Head of caudate nucleus (tissue), 42 donors: ENCODE measurements at places on chromosomes 6 and 20.

DNA sequence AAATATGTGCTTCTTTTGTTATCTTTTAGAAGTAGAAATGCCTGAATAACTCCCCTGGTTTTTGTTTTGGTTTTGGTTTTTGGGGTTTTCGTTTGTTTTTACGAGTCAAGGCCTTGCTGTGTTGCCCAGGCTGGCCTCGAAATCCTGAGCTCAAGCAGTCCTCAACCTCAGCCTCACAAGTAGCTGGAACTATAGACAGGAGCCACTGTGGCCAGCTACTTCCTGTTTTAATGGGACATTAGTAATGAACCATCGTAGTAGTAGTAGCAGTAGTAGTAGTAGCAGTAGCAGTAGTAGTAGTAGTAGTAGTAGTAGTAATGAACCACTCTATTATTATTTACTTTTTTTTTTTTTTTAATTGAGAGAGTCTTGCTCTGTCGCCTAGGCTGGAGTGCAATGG, 66.0 kb downstream of the UBR2 start:
- no peak for DNase-seq

- peak; percentile 38 for DNase-seq
These were observed 120.8 kb downstream of the OR2B2 start for GRCh38 chr6:27791182-27791943.

DNA sequence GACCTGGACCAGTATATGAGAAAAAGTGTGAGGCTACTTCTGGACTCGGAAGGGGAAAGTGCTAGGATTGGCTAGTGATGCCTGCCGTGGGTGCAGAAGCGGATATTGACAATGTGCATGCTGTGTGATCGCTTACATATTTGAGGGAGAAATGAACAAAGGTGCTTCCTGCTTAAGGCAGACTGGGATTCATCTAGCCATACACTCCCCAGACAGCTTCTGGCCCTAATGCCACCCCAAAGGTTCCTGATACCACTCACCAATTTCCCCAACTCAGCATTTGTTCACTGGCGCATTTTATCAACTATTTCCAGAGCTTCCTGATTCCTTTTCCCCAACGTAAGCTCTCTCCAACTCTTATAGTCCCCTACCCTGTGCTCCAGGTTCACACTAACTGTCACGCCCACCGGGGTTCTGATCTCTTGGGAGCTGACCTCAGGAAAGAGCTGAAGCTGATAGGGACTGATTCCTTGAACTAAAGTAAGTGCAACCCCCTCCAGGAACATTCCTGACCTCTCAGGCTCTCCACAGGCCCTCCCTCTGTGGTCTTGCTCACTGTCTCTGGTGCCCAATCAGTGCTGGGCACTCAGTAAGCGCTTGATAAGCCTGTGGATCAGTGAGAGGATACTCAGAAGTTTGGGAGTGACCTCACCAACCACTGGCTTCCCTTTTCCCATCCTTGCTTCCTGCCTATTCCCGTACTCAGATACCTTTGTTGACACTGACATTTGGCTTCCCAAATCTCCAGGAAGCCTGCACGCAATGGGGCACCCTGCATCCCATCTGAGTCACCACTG, 73.3 kb downstream of the MRPL14 start:
- DNase-seq: no peak

- DNase-seq: no peak
These were observed 374.3 kb upstream of the SOX4 start for GRCh38 chr6:21219241-21219640.

DNA sequence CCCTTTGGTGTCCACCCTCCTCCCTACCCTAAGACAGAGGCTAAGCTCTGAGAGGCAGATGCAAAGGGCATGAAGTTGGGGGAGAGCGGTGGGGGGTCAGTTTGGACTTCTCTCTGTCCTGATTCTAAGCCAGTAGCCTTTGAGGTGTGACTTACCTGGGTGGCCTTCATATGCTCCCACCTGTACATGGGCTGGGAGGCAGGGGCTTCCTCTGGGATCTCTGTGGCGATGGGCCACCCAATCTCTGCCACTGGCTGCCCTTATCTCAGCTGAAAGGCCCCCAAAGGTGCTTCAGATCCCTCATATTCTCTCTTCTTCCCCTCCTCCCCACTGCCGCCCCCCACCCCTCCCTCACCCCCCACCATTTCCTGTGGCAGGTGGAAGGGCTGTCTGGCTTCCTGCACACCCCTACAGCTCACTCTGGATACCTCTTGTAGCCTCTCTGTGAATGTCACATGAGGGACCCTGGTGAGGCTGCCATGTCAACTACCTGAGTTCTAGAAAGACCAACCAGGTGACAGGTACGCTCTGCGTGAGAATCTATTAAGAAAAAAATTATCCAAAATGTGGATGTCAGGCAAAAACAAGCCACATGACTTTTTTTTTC, 34.0 kb downstream of the PNLDC1 start:
- DNase-seq: no peak

GRCh38 chr6:89589297-89590025, 49.1 kb downstream of the LYRM2 start:
- DNase-seq: no peak

GRCh38 chr6:52155791-52156576, 30.2 kb upstream of the IL17A start:
- no peak for DNase-seq

DNA sequence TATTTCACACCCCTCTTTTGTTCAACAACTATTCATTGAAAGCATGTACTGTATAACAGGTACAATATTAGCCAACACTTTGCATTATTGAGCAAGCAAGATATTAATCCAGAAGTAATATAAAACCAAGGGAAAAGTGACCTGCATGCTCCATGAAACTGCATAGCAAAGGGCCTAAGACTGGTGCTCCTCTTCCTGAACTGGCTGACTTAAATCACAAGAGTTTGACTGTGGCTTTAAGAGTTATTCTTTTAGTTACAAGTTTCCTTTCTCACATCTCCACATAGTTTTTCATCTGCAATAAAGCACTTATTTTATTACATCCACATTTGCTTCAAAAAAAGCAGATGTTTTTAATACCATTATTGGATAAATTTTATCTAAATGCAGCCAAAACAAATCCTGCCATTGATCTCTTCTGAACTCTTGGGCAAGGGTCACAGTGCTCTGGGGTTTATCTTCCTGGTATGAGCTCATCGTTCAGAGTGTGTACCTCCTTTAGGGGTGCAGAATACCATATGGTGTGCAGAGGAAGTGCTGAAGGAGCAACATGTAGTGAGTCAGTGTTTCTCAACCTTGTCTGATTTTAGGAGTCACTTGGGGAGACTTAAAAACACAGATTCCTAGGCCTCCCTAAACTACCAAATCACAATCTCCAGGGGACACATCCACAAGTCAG, 1225.9 kb upstream of the MAP3K7 start:
- no peak for DNase-seq

DNA sequence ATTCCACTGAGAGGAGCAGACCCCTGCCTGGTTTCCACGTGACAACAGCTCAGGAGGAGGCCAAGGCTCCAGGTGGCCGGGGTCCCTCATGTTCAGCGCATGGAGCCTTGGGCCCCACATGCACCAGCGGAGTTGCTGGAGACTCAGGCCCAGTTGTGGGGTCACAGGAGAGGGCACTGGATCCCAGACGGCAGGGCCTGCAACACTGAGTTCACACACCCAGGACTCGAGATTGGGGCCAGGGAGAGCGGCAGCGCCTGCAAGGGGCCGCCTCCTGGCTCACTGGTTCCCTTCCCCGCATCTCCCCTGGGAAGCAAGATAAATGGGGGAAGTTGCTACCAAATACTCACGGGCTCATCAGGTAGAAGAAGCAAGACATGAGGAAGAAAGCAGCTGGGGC, 348.1 kb downstream of the ZFAND3 start:
- no peak for DNase-seq

GRCh38 chr6:162862941-162863340, 135.2 kb downstream of the PACRG start:
- no peak for DNase-seq

- DNase-seq: no peak
These were observed 15.9 kb upstream of the TBC1D20 start for GRCh38 chr20:478010-478948.

- DNase-seq: no peak
These were observed 16.3 kb upstream of the TMEM14A start for GRCh38 chr6:52654592-52654991.

- DNase-seq: no peak
These were observed 90.9 kb downstream of the PSMG4 start for GRCh38 chr6:3349388-3350251.

DNA sequence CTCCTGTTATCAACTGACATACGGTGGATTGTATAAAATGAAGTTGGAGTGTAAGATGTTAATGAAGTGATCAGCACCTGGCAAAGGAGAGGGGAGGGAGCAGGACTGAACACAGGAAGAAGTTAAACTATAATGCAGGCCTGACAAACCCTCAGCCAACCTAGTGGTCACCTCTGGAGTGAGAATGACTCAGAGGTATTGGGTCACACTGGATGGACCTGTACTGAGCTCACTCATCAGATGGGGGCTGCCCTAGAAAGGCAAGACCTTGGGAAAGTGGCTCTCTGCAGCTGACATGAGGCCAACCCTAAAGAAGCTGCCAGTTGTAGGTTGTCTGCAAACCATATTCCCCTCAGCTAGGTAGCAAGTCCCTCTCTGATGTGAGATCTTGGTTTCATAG, 193.3 kb upstream of the HTR1E start:
- no peak for DNase-seq
